ENCODE measurements at places on chromosomes 6 and 20.

GRCh38 chr6:106807947-106808611 is 166.4 kb downstream of the CD24 start:
- no peak for DNase-seq

- no peak for DNase-seq
Observed at GRCh38 chr6:156376091-156376490, 401.1 kb upstream of the ARID1B start.

DNA sequence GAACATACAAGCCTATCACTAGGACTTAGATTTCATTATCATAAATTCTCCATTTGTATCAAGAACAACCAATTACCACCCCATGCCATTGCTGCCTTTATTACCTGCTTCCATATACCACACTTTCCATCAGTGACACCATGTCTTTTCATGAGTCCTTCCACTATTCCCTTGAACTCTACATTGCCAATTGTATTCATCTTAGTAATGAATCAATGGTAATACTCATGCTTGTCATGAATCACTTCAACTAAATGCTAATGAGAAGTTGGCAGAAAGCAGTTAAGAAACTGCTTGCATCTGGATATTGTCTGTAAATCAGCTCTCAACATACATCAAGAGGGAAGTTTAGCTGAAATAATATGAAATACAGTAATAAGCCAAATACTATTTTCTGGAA is 61.2 kb upstream of the RNF217 start:
- DNase-seq = no peak

GRCh38 chr6:160659562-160659961 is 4.5 kb downstream of the LPA start:
- DNase-seq = no peak

GRCh38 chr6:21827425-21828202 is 234.1 kb downstream of the SOX4 start:
- no peak for DNase-seq

DNA sequence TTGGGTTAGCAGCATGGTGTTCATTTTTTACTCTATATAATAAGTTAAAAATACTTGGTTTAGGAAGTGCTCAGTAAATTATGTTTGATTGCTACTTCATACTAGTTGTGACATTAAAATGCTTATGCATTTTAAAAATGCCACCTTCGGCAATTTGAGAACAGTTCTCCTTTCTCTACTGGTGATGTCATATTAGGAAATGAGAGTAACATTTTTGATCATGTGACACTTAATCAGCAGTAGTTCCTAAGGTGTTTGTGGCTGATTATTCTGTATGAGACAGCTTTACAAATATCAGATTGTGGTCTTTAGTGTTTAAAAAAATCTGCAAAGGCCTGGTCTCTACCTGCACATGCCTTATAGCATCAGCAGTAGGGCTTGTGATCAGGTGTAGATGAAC is 4.4 kb downstream of the GZF1 start:
- DNase-seq = peak; percentile 23

DNA sequence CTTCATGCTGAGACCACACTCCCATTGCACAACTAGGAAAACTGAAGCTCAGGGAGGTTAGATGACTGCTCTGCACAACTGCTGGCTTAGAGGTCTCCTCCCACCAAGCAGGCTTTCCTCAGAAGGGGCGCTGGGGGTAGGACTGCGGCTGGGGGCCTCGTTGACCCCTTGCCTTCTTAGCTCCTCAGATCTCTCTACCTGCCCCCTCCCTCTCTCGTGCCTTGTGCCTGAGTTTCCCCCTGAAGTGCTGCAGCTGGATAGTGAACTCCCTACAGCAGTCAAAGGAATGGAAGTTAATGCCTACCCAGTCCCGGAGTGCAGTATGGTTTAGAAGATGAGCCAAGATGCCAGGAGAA is 149.8 kb downstream of the GRM4 start:
- DNase-seq = no peak

DNA sequence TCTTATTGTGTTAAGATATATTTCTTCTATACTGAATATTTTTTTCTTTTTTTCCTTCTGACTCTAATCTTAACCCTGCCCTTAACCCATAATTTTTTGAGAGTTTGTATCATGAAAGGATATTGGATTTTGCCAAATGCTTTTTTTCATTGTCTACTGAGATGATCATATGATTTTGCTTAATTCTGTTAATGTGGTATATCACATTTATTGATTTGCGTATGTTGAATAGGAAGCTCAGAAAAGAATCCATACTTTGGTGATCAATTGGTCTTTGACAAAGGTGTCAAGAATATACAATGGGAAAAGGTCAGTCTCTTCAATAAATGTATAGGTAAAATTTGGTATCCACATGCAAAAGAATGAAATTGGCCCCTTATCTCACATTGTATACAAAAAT is 588.8 kb upstream of the ADGRB3 start:
- DNase-seq = no peak

DNA sequence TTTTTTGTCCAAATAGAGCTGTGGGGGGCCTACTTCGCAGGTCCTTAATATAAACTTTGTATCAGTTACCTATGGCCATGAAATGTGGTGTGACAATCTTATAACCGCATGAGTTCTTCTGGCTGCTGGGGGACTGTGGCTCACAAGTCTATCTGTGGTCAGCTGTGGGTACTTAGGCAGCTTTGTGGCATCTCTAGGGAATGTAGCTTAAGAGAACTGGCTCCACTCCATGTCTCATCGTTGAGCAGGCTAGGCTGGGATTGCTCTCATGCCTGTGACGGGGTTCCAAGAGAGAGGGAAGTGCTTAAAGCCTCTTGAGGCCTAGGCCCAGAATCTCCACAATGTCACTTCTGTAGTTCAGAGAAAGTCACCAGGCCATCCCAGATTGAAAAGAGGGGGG is 140.5 kb downstream of the BTBD3 start:
- no peak for DNase-seq

GRCh38 chr6:26240157-26241032 is 124.6 kb upstream of the BTN3A2 start:
- peak; percentile 88 for DNase-seq

DNA sequence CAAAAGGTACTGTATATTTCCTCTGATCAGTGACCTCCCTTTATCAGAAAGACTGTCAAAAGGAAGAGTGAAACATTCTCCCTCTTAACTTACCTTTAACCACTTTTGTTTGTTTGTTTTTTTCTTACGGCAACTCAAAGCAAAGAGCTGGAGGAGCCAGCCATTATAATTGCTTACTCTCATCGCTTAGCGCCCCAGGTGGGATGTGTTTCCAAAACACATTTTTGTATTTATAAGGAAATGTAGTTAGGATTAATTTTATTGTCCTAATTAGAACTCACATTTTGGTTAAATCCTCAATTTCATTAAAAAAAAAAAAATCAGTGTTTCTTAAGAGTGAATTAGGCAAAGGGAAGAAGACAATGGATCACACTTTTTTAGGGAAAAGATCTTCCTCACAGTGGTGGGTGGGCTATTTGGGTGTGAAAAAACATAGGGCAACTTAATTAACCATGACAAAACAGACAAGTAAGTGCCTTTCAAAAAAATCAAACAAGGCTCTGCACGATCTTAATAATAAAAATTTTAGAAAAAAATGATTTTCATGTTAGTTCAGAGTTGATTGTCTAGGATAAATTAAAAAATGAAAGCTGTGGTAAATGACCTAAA is 1.2 kb upstream of the PHACTR2 start:
- no peak for DNase-seq

- no peak for DNase-seq
Observed at GRCh38 chr6:147551976-147552375, 43.5 kb downstream of the SAMD5 start.

- no peak for DNase-seq
Observed at GRCh38 chr6:62236784-62237183, 49.2 kb downstream of the KHDRBS2 start.

DNA sequence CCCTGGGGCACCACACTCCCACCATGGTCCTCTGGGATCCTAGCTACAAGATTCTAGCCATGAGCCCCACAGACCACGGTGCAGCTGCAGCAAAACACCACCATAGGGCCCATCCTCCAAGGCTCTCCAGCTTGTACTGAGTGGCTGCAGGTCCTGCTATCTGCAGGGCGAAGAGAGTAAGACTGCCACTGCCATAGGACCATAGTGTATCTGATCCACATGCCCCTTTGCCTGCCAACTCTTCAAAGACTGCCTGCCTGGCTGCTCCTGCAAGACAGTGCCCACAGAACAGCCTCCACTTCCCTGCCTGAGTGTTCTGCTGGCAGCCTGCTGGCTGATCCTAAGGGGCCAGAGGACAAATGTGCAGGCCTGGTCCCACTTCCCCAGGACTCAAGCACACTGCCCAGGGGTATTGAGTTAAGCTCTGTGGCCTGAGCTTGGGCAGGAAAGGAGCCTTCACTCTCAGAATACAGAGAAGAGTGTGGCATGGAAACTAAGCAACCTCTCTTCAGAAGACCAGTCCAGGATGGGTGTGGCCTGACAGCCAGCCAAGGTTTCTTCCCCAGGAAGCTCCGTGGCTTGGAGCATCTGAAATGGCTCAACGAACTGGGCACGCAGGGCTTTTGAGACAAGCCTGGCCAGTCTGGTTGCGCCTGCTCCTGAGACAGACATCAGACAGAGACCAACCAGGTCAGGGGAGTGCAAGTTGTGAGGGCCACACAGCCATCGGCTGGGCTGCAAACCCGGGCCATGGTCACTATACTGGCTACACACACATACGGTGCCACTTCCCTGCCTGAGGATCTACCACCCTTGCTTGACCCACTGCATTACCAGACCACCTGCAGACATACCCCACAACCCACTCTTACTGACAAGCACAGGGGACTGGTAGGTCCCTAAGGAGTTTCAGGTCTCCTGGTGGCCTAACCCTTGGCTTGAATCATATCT is 54.5 kb downstream of the RNGTT start:
- DNase-seq = no peak

DNA sequence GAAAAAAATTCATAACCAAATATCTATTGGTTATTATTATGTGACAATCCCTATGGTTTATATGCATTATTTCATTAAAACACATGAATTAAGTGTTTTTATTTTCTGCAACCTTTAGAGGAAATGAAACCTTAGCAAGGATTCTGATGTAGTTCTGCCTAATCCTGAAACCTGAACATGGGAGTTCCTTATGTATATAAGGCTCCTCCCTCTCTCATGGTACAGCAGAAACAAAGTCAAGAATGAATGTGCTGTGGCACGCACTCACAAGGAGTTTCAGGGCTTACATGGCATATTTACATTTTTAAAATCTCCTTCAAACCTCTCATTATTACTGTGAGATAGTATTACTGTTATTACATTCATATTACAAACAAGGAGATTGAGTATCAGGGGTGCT is 426.4 kb upstream of the CITED2 start:
- DNase-seq = no peak

GRCh38 chr6:5401845-5402738 is 140.8 kb downstream of the FARS2 start:
- no peak for DNase-seq

GRCh38 chr6:44614396-44614795 is 226.9 kb downstream of the CDC5L start:
- DNase-seq = no peak

DNA sequence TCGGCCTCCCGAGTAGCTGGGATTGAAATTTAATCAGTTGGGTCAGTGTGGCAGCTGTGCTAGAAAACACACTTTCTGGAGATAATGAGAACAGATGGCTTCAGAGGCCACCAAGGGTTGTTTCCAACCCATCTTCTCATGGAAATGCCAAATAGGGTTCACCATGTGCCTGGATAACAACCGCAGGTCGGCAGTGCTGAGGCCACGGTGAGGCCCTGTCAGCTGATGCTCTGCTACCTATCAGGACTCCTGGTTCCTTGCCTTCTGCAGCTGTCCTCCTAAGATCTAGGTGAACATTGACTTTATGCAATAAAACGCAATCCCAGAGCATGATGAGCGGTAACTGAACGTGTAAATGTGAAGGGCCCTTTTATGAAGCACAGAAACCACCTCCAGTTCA is 139.3 kb upstream of the SNX9 start:
- DNase-seq = no peak

- DNase-seq = no peak
Observed at GRCh38 chr6:162325826-162326225, 401.7 kb downstream of the PRKN start.

GRCh38 chr6:90080876-90081481 is 186.7 kb downstream of the GJA10 start:
- DNase-seq = no peak

GRCh38 chr20:55094353-55094861 is 619.0 kb downstream of the DOK5 start:
- no peak for DNase-seq

DNA sequence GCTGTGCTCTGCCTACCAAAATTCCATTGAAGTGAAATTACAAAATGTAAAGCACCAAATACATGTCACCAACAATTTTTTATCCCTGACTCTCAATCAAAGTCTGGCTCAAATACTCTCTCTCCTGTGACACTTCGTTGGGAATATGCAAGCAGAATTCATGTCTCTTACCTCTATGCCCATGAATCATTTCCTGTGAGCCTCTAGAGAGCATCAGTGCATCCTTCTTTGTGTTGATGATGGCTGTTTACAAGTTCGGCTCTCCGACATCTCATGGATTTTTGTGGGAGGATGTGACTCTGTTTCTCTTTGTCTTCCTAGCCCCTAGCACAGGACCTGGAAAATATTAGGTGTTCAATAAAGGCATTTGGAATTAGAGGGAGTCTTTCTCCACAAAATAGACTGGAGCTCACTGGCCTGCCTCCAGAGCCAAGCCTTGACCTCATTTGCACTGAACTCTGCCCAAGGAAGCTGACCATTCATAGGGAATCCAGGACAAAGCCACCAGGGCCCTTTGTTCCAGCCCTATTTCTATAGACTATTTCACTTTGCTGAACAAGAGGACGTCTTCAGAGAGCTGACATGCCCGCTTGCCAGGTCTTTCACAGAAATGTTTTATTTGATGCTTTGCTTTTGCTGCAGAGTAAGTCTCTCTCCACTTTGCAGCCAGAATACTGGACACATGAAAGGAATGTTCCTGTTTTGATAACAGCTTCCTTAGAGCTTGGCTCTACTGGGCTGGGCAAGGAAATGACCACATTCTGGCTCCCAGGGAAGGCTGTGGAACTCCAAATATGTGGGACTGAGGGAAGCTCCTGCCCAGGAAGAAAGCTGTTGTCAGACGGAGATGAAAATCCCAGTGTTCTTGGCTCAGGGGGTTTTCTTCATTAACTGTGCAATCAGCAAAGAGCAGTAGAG is 194.5 kb upstream of the CDYL start:
- DNase-seq = no peak

DNA sequence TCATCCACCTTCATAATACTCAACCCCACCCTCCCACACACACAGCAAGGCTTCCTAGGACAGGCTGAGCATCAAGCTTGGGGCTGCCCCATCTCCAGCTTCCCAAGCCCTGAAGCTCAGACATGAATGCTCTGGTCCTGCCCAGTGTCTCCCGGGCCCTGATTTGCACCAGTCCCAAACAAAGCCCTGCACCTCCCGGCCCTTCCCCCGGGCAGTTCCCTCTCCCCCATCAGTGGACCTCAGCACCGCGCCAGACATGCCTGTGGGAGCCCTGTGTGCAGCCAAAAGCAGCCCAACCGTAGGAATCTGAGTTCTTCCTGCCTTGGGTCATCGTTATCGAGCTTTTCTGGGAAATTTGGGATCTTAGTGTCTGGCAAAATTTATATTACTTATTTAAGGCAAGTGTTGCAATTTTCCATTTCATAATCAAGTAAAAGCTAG is 63.5 kb downstream of the THBS2 start:
- DNase-seq = no peak

GRCh38 chr20:48338717-48339116 is 489.1 kb downstream of the PREX1 start:
- DNase-seq = no peak

Data from large intestine (tissue), 12 donors.